Smooth muscle cell of the umbilical artery (primary cell): ENCODE measurements at places on chromosomes 5 and 9. TPM values are rescaled to one million over a fixed set of nuclear protein-coding genes. Genes with fewer than 3 reads are reported as not detected.

Gene ABO
- total RNA-seq: not detected in 2 replicates

Gene XPA
- total RNA-seq: 3.9 and 5.0 TPM in 2 replicates

Gene RFK
- total RNA-seq: 25.2 and 28.2 TPM in 2 replicates

Gene CBY3
- total RNA-seq: 0.23 TPM in 1 of 2 replicates, not detected in the other

Gene SLC34A1
- total RNA-seq: not detected in 2 replicates

Gene PCDHA1
- under 0.01 and 0.09 TPM in 2 replicates for total RNA-seq

Gene TAF11L8
- total RNA-seq: not detected in 2 replicates

Gene BTNL8
- total RNA-seq: not detected in 2 replicates

Gene BAAT
- 0.23 TPM in 1 of 2 replicates, not detected in the other for total RNA-seq

Gene N4BP3
- under 0.01 and 0.46 TPM in 2 replicates for total RNA-seq

Gene SLC4A9
- not detected in 2 replicates for total RNA-seq

Gene FKBP15
- 18.1 and 24.6 TPM in 2 replicates for total RNA-seq

Gene UBAC1
- 27.1 and 29.4 TPM in 2 replicates for total RNA-seq

Gene ENTREP1
- under 0.01 and 0.05 TPM in 2 replicates for total RNA-seq

Gene SYK
- total RNA-seq: not detected in 2 replicates

Gene FGF10
- total RNA-seq: under 0.01 TPM in 1 of 2 replicates, not detected in the other

Gene FREM1
- 0.09 and 0.59 TPM in 2 replicates for total RNA-seq

Gene OBP2A
- total RNA-seq: not detected in 2 replicates

Gene BARHL1
- not detected in 2 replicates for total RNA-seq

Gene RANBP17
- 15.1 and 18.2 TPM in 2 replicates for total RNA-seq

Gene DAB2
- total RNA-seq: 46.3 and 76.8 TPM in 2 replicates

Gene ANKRD31
- total RNA-seq: under 0.01 and 0.14 TPM in 2 replicates

Gene CFAP90
- total RNA-seq: 0.23 and 0.30 TPM in 2 replicates

Gene NOL6
- 28.5 and 56.2 TPM in 2 replicates for total RNA-seq

Gene KCTD16
- 5.4 and 33.0 TPM in 2 replicates for total RNA-seq

Gene MORN5
- not detected in 2 replicates for total RNA-seq

Gene ADAMTSL1
- 151 and 531 TPM in 2 replicates for total RNA-seq

Gene IFNA8
- not detected in 2 replicates for total RNA-seq

Gene CD72
- total RNA-seq: 0.32 and 1.2 TPM in 2 replicates

Gene SLCO6A1
- total RNA-seq: not detected in 2 replicates

Gene GPX8
- 165 and 240 TPM in 2 replicates for total RNA-seq

Gene SPINK6
- total RNA-seq: not detected in 2 replicates

Gene FAXDC2
- 4.2 and 5.9 TPM in 2 replicates for total RNA-seq

Gene RARS1
- 220 and 243 TPM in 2 replicates for total RNA-seq

Gene ZBED3
- total RNA-seq: 1.3 and 1.5 TPM in 2 replicates

Gene PCDHB2
- total RNA-seq: 0.59 and 0.74 TPM in 2 replicates

Gene TMCO6
- 3.6 and 5.8 TPM in 2 replicates for total RNA-seq

Gene AMBP
- not detected in 2 replicates for total RNA-seq

Gene PCDHB8
- total RNA-seq: 0.05 and 0.89 TPM in 2 replicates

Gene SLC2A6
- 33.1 and 38.3 TPM in 2 replicates for total RNA-seq

Gene WDR38
- not detected in 2 replicates for total RNA-seq

Gene KIF20A
- total RNA-seq: 3.9 and 27.8 TPM in 2 replicates

Gene SLC23A1
- total RNA-seq: not detected in 2 replicates

Gene IL9
- not detected in 2 replicates for total RNA-seq

Gene STOML2
- total RNA-seq: 109 and 124 TPM in 2 replicates

Gene ANXA2R
- 1.2 and 1.9 TPM in 2 replicates for total RNA-seq

Gene DNAI1
- not detected in 2 replicates for total RNA-seq

Gene HTR1A
- total RNA-seq: not detected in 2 replicates

Gene GSN
- 316 and 509 TPM in 2 replicates for total RNA-seq

Gene CHSY3
- total RNA-seq: 43.7 and 53.7 TPM in 2 replicates

Gene CDH6
- 27.6 and 82.3 TPM in 2 replicates for total RNA-seq

Gene CNTNAP3
- 0.30 and 3.6 TPM in 2 replicates for total RNA-seq

Gene LRRTM2
- total RNA-seq: 0.32 and 0.89 TPM in 2 replicates

Gene ADCY2
- 0.05 TPM in 1 of 2 replicates, not detected in the other for total RNA-seq

Gene RFX3
- 3.9 and 6.1 TPM in 2 replicates for total RNA-seq

Gene PCDHGB6
- total RNA-seq: 2.4 and 2.8 TPM in 2 replicates

Gene WDR31
- 1.2 and 2.1 TPM in 2 replicates for total RNA-seq
